Esophagus squamous epithelium (tissue), 5 donors: ENCODE measurements at places on chromosomes 3 and 15.

- no peaks in the 10 kb centered on the region for H3K4me1 ChIP-seq
- no peaks in the 10 kb centered on the region for H3K27me3 ChIP-seq
- DNase-seq = no peak
- no peak overlapping the region for H3K27ac ChIP-seq
- no peak overlapping the region for H3K4me3 ChIP-seq
These were observed 4.6 kb upstream of the RUVBL1 start for GRCh38 chr3:128128251-128128650.

- no peaks in the 10 kb centered on the region for H3K4me1 ChIP-seq
- DNase-seq = no peak
These were observed 402.0 kb upstream of the GOLIM4 start for GRCh38 chr3:168497741-168498140.

DNA sequence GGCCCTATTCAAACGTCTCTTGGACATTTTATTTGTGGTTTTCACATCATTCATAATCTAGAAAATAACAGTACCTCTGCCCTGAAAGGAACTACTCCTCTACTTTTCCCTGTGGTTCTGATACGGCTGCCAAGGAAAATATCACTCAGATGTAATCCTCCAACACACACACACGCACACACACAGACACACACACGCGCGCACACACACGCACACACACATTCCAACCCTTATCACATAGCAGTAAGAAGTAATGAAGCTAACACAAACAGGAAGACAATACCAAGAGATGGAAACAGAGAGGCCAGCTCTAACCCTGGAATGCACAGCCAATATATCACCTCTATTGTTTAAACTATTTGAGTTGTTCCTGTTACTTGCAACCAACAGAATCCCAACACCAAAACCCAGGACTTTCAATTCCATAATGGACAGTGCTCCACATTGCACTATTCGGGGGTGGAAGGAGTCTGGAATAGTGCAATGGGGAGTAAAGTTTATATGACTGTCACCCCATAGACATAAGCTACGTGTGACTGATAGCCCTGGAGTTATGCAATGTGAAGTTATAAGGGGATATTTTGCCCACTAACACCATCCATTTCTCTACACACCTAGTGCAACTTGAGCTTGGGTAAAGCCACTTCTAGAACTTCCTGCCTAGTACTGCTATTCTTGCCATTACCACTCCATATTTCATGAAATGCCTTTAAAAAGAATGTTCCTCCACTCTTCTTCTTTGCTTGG, 71.3 kb upstream of the FNDC3B start:
- no peak for DNase-seq
- no peaks in the 10 kb centered on the region for H3K27me3 ChIP-seq
- H3K36me3 ChIP-seq = no peaks in the 10 kb centered on the region
- no peak overlapping the region for H3K4me3 ChIP-seq

DNA sequence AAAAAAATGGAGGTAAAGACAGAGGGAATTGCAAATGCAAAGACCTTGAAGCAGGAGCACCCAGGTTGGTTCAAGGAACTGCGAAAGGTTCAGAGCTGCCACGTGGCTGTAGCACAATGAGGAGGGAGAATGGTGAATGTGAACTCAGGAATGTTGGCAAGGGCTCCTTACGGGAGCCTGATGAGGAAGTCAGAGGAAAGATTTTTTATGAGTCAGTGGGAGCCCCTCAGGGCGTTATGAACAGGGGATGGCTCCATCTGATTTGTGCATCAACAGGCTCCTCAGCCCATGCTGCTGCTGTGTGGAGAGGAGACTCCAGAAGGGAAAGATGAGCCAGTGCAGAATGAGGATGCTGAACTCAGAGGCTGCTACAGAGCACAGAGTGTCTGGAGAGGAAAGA, 194.4 kb downstream of the ARRDC4 start:
- no peak for DNase-seq
- H3K4me3 ChIP-seq = no peak overlapping the region
- no peaks in the 10 kb centered on the region for H3K36me3 ChIP-seq
- H3K4me1 ChIP-seq = no peaks in the 10 kb centered on the region

DNA sequence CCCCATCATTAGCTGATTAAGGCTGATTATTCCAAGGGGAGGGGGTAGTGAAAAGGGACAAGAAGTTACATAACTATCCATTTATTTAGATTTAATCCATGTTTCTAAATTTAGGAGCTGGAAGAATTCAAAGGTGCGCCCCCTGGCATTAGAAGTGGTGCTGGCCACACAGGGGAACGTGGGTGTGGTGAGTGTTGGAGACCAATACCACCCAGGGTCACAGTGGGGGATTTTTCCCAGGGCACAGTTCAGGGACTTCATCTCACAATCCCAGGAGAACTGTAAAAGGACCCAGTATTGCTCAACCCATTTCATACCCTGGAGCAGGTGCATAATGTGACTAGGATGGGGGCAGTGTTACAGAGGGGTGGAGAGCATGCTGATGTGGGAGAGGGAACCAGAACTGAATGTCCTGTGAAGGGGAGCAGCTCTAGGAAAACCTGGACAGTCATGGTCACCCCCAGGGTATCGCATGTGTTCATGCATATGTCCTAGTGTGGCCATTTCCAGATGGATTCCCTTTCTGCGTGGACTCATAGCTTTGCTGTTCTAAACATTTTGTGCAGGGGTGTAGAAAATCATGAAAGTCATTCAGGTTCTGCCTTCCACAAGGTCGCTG, 110.3 kb downstream of the LSM3 start:
- H3K36me3 ChIP-seq = no peaks in the 10 kb centered on the region
- no peak overlapping the region for H3K4me3 ChIP-seq
- peaks cover 19% of the 10 kb centered on the region for H3K4me1 ChIP-seq
- no peak overlapping the region for H3K27ac ChIP-seq
- DNase-seq = no peak
- no peaks in the 10 kb centered on the region for H3K27me3 ChIP-seq

DNA sequence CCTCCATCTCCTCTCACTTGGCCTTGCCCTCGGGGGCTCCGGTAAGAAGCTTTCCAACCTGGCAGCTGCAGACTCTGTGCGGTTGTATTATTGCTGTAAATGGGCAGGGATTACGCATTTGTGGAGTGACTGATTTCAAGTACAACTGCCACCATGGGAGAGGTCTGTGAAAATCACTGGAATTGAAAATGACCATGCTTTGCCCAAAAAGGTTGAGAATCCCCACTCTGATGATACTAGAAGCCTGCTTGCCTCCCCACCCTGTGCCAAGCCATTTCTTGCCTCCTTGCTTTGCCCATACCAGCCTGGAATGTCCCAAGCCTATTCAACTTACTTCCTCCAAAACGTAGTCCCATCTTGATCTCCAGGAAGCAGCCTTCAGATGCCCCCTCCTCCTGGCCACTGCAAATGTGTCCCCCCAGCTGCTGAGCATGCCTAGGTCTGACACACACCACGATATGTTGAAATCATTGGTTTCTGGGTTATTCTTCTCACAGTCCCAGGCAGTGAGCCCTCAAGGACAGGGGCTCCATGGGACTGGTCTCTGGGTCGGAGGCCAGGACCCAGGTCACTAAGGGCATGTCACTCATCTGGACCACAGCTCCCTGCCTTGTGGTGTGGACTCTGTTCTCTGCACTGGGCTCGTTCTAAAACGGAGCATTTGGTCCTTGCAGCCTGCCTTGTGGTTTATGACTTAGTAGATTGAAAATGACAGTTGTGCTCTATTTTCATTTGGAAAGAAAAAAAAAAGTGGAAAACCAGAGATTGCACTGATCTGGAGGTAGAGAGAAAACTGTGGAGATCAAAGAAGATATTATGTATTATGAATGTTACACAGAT, 42.9 kb downstream of the SMAD3 start:
- peaks cover 69% of the 10 kb centered on the region for H3K4me1 ChIP-seq
- H3K36me3 ChIP-seq = no peaks in the 10 kb centered on the region

DNA sequence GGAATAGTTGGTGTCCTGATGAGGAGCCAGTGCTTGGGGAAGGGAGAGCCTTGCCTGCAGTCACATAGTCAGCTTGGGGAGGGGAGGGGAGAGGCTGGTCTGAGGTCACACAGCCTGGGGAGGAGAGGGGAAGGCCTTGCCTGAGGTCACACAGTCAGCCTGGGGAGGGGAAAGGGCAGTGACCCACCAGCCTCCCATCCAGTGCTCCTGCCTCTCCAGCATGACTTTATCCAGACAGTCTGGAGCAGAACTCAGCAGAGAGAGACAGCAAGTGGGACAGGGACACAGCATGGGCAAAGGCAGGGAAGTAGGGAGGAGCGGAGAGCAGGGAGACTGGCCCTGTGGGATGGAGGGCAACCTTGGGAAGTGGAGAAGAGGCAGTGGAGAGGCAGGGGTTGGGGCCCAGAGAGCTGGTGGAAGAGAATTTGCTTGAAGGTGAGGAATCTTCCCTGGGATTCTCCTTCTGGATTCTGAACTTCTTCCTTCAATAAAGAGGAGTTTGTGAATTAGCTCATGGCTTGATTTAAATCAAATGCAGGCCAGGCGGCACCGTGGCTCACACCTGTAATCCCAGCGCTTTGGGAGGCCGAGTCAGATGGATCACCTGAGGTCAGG, 64.5 kb downstream of the CORO2B start:
- no peak for DNase-seq
- H3K27me3 ChIP-seq = no peaks in the 10 kb centered on the region
- no peak overlapping the region for H3K4me3 ChIP-seq
- no peaks in the 10 kb centered on the region for H3K36me3 ChIP-seq
- H3K27ac ChIP-seq = no peak overlapping the region
- peaks cover 61% of the 10 kb centered on the region for H3K4me1 ChIP-seq

GRCh38 chr3:110062716-110063115, 725.4 kb upstream of the DPPA4 start:
- H3K4me3 ChIP-seq = no peak overlapping the region
- no peaks in the 10 kb centered on the region for H3K36me3 ChIP-seq
- no peak overlapping the region for H3K27ac ChIP-seq
- DNase-seq = no peak

GRCh38 chr15:39135989-39136388, 444.9 kb upstream of the THBS1 start:
- no peak for DNase-seq
- H3K4me1 ChIP-seq = peaks cover 6% of the 10 kb centered on the region
- no peaks in the 10 kb centered on the region for H3K36me3 ChIP-seq

DNA sequence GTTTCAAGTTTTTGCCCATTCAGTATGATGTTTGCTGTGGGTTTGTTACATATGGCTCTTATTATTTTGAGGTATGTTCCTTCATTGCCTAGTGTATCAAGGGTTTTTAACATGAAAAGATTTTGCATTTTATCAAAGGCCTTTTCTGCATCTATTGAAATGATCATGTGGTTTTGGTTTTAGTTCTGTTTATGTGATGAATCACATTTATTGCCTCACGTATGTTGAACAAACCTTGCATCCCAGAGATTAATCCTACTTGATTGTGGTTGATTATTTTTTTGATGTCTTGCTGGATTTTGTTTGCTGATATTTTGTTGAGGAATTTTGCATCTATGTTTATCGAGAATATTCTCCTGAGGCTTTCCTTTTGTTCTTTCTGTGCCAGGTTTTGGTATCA, 39.4 kb downstream of the TMCO5A start:
- no peaks in the 10 kb centered on the region for H3K36me3 ChIP-seq
- H3K27ac ChIP-seq = no peak overlapping the region
- no peak for DNase-seq
- no peaks in the 10 kb centered on the region for H3K4me1 ChIP-seq

DNA sequence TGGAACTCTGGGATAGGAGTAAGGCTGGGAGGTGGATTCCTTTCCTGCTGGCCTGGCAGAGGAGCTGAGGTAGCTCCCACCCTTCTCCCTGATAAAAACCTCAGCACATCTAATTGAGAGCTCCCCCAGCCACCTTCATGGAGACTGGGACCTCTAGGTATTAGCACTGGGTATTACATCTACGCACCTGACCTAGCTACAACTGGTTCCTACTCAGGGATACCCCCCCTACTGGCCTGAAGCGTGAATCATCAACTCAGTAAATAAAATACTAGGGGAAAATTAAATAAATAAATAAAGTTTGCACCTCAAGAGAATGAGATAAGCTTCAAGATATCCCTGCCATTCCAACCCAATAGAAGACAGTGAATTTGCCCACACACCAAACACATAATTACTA, 140.4 kb downstream of the NEK10 start:
- H3K27ac ChIP-seq = no peak overlapping the region
- no peak for DNase-seq
- no peaks in the 10 kb centered on the region for H3K36me3 ChIP-seq
- no peak overlapping the region for H3K4me3 ChIP-seq
- no peaks in the 10 kb centered on the region for H3K27me3 ChIP-seq

- no peaks in the 10 kb centered on the region for H3K4me1 ChIP-seq
- no peaks in the 10 kb centered on the region for H3K36me3 ChIP-seq
- DNase-seq = no peak
- no peak overlapping the region for H3K4me3 ChIP-seq
- H3K27me3 ChIP-seq = no peaks in the 10 kb centered on the region
These were observed 86.1 kb upstream of the PROK2 start for GRCh38 chr3:71870966-71871512.

- H3K27me3 ChIP-seq = no peaks in the 10 kb centered on the region
- no peak overlapping the region for H3K4me3 ChIP-seq
- no peak for DNase-seq
These were observed 79.4 kb downstream of the POLR2M start for GRCh38 chr15:57785959-57786358.

DNA sequence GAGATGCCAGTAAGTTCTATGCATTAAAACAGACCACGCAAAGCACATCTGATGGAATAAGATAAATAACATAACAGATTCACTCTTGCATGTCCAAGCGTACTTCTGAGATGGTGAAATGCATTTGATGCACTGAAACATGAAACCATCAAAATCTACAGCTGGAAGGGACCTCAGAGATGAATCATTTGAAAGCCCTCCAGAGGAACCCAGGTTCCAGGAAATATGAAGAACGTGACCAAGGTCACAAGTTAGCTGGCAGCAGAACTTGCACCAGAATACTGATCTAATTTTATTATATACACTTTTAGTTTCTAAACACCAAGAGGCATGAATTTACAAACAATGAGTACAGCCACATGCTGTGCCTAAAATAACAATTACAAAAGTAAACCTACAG, 957.1 kb downstream of the FHIT start:
- H3K36me3 ChIP-seq = no peaks in the 10 kb centered on the region
- H3K4me3 ChIP-seq = no peak overlapping the region
- DNase-seq = no peak
- no peak overlapping the region for H3K27ac ChIP-seq
- no peaks in the 10 kb centered on the region for H3K4me1 ChIP-seq

DNA sequence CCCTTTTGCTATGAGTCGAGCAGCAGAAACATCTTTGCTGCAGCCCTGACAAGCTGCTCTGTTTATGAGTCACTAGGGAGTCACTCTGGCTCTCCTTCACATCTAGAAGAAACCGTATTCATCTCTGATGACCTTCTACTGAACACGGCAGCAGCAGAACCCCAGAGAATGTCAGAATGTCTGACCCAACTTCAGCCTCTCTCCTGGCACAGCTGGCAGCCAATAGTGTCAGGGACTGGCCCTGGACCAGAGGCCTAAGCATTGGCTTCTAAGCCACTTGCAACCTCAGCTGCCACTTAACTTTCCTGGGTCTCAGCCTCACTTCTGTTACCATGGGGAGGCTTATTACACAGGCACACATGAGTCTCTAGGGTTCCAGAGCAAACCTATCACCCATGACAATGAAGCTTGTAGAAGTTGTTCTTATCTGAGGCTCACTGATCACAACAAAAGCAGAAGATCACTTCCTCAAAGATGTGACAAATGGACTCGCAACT, 184.1 kb upstream of the TLE3 start:
- H3K36me3 ChIP-seq = no peaks in the 10 kb centered on the region
- no peaks in the 10 kb centered on the region for H3K27me3 ChIP-seq
- no peak overlapping the region for H3K4me3 ChIP-seq

GRCh38 chr15:39622660-39623516, 42.0 kb downstream of the THBS1 start:
- H3K36me3 ChIP-seq = no peaks in the 10 kb centered on the region
- no peaks in the 10 kb centered on the region for H3K27me3 ChIP-seq
- H3K4me3 ChIP-seq = no peak overlapping the region
- no peak for DNase-seq
- H3K27ac ChIP-seq = no peak overlapping the region
- peaks cover 12% of the 10 kb centered on the region for H3K4me1 ChIP-seq
